Stimulated activated CD4-positive, alpha-beta T cell treated with anti-CD3 and anti-CD28 coated beads, Interleukin-2, amount 100 ng/mL, for 48 hours (primary cell): ENCODE measurements at places on chromosomes 2 and 18.

DNA sequence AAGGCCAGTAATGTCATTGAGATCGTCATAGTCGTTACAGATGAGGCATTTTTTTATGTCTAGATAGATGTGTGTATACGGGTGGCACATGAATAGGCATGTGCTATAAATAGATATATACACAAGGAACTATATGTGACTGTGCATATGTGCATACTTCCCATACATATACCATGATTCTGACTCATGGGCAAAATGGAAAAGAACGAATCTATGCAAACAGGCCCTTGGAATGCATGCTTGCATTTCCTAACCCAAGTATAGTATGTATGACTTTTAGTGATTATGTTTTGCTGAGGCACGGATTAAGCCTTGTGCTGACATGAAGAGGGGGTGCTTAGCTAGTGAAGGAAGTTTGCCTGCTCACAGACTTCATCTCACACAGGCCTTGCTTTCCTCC is 111.7 kb downstream of the BCL11A start:
- no peak for DNase-seq

DNA sequence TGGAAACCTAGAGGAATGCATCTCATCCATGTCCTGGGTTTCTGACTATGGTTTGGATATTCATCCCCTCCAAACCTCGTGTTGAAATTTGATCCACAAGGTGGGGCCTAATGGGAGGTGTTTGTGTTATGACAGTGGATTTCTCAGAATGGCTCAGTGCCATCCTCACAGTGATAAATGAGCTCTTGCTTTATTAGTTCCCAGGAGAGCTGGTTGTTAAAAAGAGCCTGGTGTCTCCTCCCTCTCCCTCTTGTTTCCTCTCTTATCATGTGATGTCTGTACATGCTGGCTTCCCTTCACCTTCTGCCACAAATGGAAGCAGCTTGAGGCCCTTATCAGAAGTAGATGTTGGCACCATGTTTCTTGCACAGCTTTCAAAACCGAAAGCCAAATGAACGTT is 424.3 kb downstream of the DCC start:
- DNase-seq: no peak

GRCh38 chr2:138066841-138067240 is 102.6 kb downstream of the HNMT start:
- DNase-seq: no peak

GRCh38 chr2:190533968-190534309 is 583 bp downstream of the NEMP2 start:
- no peak for DNase-seq

DNA sequence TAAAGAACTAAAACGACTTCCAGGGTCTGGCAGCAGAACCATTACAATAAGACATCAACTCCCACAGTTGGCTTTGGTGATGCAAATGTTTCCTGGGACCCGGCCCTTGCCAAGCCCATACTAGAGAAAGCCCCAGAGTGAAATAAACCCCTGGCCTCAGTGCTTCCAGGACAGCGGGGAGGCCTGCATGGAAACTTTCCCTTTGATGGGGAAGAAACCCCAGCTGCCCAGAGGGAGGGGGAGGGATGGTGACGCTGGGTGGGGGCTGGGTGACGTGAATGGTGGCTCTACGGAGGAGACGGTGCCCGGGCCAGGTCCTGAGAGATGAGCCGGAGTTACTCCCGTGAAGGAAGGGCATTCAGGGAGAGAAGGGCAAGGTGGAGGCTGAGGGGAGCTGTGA is 27.5 kb downstream of the INHBB start:
- DNase-seq: no peak

DNA sequence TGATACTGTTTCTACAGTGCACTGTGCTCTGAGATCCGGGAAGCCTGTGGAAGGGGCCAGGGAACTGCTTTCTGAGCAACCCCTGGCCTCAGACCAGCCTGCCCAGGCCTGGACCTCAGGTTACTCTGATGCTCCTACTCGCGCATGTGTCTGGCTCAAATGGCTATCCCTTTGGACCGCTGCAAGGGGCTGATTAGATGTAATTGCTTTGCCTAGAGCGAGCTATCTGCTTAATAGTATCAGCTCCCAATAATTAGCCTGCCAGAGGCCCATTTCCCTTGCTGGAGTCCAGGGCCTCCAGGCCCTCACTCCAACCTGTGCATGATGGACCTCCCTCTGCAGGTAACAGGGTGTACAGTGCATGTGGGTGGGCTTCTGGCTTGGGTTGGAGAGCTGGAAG is 7.2 kb upstream of the KCNK3 start:
- DNase-seq: no peak

GRCh38 chr18:77127769-77128671 is 4.6 kb downstream of the MBP start:
- no peak for DNase-seq

GRCh38 chr2:13745330-13745729 is 887.2 kb upstream of the LRATD1 start:
- DNase-seq: no peak

DNA sequence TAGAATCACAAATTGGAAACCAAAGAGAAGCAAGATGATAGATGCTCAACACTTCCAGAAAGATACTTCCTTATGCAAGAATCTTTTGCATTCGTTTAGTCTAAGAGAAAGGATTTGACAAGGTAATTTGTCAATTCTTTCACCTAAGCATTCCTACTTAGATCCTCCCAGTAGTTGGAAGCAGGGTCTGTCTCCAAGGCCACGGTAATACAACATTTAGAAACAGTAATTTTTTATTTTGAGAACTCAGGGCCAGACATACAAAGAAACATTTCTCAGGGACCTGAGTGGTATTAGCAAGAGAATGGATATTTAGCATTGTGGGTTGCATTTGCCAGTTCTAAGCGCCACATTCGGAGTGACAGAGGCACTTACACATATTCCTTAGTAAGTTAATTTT is 68.6 kb downstream of the ACYP2 start:
- no peak for DNase-seq

- no peak for DNase-seq
These were observed 1.6 kb downstream of the AGXT start for GRCh38 chr2:240869956-240870875.

DNA sequence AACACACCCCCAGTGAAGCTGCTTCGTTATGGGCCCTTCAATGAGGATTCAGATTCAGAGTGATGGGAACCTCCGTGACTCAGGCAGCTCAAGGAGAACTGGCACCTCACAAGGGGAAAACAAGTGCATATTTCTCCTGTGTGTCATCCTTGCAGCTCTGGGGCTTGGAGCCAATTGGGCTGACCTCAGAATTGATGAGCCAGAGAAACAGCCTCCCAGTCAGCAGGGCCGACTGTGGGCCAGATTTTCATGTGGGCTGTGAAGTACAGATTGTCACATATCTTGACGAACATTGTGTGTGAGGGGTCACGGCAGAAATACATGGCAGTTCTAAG is 189.6 kb upstream of the SP5 start:
- no peak for DNase-seq

- DNase-seq: no peak
These were observed 66.3 kb downstream of the FIGN start for GRCh38 chr2:163669506-163669905.

GRCh38 chr18:41324020-41324791 is 630.8 kb upstream of the PIK3C3 start:
- no peak for DNase-seq

- DNase-seq: no peak
These were observed 93.1 kb downstream of the LRP1B start for GRCh38 chr2:142037744-142038143.

DNA sequence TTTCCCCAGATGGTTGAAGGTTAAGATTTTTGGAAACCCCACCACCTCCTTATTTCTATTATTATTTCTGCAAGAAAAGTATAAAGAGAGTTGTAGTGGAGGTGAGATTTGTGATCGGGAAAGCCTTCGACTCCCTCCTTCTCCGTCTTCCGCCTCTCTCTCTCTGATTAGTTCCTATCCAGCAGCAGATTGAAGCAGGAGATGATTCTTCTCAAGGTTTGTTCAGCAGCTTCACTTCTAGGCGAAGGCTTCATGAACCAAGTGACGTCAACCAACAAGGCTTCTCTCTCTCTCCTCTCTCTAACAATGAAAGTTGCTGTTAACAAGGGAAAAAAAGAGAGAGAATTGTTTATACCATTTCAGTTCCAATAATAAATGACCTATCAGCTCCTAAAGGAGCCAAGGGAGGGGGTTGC is at the start of gene BAZ2B:
BAZ2B (minus strand) TSS at position 263 of the 416 bp plus-strand sequence. CDS start 137,829 bp downstream, outside the sequence.
- DNase-seq: no peak

DNA sequence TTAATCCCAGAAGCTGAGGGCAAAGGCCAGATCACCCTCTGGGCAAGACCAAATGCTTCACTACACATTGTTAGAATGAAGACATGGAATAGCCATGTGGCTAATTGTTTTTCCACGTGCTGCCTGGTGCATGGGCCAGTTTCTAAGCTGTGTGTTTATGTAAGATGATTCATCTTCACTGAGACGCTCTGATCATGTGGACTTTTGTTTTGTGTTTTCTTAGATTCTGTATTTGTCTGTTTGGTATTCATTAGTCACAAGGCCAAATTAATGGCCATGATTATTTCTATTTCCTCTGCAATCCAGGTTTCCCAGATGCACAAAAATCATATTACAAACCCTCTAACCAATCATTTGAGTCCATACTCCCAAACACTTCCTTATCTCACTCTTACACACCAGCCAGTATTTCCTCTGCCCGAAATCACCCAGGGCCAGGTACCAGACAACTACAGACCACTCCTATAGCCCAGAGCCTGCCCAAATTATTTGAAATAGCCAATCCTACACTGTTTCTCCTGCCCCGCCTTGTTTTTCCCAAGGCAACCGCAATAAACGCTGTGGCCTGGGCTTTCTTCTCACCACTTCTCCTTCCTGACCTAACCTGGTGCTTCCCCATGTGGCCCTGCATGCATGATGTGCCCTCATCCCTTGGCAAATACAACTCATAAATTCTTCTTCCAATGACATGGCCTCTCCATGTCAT is 94.2 kb upstream of the SP3 start:
- DNase-seq: no peak

DNA sequence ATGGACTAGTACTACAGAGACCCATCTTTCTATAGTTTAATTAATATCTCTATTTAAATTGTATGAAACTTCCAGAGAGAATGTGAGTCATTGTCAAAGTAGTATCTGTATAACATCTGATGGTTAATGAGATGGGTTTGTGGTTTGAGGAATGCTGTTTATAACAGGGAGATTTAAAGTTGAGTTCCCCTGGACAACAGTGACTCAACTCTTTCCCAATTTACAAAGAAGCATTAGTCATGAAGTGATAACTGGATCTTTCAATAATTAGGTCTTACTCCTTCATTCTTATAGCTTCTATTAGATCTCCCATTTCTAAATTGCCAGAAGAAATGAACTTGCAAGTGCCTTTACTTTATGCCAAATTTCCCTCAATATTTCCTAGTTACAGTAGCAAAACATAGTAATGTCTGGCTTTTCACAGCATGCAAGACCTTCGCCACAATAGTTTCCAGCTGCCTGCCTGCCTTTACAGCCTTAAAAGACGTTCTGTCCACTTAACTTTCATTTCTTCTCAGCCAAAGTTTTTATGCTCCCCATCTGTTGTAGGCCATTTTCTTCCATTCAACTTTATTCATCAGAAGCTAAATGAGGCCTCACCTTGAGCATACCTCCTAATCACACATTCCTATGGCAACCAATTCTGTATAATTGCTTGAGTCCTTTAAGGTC is 47.7 kb upstream of the WDR75 start:
- no peak for DNase-seq

DNA sequence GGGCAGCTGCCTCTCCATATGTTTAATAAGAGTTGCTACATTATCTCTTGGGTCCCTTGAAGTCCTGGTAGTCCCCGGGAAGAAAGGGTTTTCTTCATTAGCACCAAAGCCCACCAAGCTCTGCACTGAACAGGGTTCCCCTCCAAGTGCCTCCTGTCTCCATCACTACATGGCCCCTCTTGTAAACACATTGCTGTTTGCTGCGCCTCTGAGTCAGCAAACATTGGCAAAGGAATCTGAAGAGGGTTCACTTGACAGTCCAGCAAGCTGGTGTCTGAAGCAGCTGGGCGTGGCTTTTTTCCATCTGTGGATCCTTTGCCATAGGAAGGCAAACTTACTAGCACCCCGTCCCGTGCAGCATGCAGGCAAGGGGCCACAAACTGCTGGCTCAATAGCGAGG is 82.8 kb downstream of the TEX51 start:
- DNase-seq: no peak

GRCh38 chr18:61554946-61555361 is 221.7 kb downstream of the CDH20 start:
- DNase-seq: no peak

DNA sequence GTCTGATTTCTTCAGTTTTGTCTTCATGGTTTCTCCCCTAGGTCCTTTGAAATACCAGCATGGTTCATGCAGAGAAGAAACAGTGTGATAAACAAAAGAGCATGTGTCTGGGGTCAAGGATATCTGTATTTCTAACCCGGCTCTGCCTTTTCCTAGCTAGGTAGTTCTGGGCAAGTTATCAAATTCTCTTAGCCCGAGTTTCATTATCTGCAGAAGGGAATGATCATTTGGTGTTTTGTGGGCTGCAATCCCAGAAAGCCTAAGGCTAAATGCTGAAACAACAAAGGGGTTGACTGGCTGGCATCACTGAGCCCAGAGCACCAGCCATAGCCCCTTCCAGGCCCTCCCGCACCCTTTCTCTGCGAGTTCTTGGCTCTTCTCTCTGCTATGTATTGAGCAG is 51.7 kb upstream of the DAPL1 start:
- no peak for DNase-seq

GRCh38 chr2:232815569-232815968 is 39.2 kb upstream of the KCNJ13 start:
- DNase-seq: no peak

DNA sequence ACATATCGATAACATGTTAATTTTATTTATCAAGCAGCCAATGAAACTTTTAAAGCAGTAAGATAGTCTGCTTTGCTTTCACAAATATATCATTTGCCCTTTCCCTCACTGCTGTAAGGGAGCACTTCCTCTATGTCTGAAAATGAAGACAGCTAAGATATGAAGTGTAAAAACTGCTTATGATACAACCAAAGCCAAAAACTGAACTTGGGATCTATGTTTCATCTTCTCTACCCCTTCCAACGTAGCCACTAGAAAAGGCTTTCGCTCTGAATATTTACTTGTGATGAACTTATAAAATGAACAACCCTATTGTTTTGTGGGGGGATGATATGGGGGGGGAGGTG is 140.3 kb downstream of the TCF4 start:
- DNase-seq: no peak

DNA sequence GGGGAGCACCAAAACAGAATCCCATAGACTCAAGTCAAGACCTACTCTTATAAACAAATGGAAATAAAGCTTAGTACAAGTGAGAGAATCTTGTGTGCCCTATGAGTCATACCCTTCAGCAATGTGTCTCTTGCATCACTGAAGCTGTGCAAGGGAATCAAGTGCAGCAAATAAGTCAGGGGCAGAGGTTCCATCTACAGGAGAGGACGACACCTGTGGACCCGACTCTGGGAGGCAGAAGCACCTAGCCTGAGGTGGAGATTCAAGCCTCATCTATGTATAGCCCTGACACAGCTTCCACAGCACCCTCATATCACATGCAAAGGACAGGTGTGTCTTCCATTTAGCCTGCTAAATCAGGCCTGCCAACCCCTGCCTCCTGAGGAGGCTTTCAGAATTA is 298.2 kb downstream of the CNTNAP5 start:
- DNase-seq: no peak

GRCh38 chr2:192247456-192247855 is 52.7 kb upstream of the TMEFF2 start:
- no peak for DNase-seq

GRCh38 chr2:8520791-8521344 is 161.0 kb upstream of the ID2 start:
- DNase-seq: no peak
